NCI-H69 (cell line): ENCODE measurements at places on chromosomes 13 and 19.

DNA sequence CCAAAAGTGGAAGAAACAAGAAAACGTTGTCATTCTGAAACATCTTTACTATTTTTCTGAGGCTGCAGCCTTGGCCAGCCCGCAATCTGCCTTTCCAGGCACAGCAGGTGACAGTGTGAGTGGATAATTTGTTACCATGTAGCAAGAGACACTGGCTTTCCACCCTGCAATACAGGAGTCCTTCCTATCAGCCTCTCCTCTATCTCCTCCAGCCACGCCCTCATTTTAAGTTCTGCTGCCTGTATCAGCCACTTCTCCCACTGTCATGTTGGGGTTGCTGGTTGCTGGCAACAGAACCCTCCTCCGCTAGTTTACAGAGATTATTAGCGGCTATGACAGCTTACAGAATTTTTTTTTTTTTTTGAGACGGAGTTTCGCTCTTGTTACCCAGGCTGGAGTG, 7.7 kb upstream of the LGALS7 start:
- DNase-seq: peak; percentile 37

- peak; percentile 30 for DNase-seq
Measured at GRCh38 chr19:19399733-19400433, 5.6 kb upstream of the GATAD2A start.

DNA sequence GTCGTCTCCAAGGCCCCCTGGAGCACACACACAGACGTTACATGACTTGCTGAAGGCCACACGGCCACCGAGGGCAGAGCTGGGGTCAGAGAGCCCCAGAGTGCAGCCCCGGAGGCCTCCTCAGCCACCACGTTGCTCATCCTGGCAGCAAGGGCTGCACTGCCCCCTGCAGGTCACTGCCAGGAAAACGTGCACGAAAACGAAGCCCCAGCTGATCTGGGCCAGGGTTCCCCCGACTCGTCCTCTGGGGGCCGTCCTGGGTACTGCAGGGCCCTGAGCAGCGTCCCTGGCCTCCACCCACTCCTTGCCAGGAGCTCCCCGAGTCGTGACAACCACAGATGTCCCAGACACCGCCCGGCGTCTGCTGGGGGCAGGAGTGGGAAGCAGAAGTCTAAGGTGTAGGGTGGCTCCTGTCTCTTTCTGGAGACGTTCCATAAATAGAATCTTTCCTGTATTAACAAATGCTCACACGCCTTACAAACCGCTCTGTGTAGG, 3.4 kb downstream of the TPGS1 start:
- peak; percentile 92 for DNase-seq

DNA sequence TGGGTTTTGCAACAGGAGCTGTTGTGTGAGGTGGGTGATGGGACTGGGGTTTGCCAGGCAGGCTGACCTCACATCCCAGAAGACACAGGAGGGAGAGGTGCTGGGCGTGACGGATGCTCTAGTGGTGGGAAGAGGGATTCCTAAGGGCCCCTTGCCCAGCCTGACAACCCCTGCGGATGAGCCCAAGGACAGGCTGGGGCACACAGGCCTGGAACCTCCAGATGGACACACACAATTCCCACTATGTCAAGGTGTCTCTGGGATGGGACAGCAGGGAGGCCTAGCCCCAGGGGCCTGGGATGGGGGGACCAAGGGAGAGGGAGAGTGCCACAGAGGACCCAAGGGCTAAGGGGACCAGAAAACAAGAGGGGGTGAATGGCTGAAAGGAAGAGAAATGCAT, 191.5 kb downstream of the ZNF536 start:
- no peak for DNase-seq

- DNase-seq: no peak
Measured at GRCh38 chr13:86960876-86961275, 710.3 kb upstream of the SLITRK5 start.

GRCh38 chr19:18503337-18503970, 18.4 kb downstream of the ELL start:
- DNase-seq: no peak

GRCh38 chr13:21917086-21918015, 246.5 kb downstream of the FGF9 start:
- DNase-seq: no peak

GRCh38 chr13:72565893-72566292, 161.5 kb downstream of the MZT1 start:
- DNase-seq: peak; percentile 45

GRCh38 chr19:50759886-50760285, 10.4 kb upstream of the GPR32 start:
- no peak for DNase-seq

GRCh38 chr13:79904581-79904980, 423.6 kb downstream of the NDFIP2 start:
- no peak for DNase-seq

- DNase-seq: no peak
Measured at GRCh38 chr13:113013878-113014751, 45.1 kb downstream of the MCF2L start.

- peak; percentile 86 for DNase-seq
Measured at GRCh38 chr13:67408798-67409197, 178.7 kb upstream of the PCDH9 start.

- no peak for DNase-seq
Measured at GRCh38 chr19:46381756-46382345, 31.5 kb downstream of the CCDC8 start.

DNA sequence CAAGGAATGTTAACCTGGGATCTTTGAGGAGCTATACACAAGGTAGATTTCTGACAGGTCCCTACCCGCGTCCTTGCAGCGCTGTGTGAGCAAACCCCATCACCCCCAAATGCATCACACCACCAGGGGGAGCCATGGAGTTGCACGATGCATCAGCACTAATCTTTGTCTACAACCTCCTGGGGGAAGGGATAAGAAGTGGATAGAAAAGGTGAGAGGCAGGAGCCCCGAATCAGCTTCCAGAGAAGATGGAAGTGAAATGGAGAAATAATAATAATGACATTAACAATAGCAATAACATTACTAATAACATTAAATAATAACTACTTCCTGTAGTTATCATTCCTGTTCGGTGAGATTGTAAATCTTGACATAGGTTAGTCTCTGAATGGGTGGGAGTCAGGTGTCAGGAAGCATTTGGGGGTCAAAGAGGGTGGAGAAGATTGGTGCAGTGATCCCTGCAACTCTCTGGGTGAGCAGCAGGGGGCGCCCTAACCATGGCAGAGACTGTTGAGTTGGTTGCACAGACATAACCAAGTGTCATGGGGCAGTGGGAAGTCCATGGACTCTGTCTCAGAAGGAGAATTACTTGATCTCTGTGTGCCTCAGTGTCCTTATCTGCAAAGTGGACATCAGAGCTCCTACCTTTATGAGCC, 16.5 kb downstream of the SIGLEC7 start:
- peak; percentile 57 for DNase-seq

DNA sequence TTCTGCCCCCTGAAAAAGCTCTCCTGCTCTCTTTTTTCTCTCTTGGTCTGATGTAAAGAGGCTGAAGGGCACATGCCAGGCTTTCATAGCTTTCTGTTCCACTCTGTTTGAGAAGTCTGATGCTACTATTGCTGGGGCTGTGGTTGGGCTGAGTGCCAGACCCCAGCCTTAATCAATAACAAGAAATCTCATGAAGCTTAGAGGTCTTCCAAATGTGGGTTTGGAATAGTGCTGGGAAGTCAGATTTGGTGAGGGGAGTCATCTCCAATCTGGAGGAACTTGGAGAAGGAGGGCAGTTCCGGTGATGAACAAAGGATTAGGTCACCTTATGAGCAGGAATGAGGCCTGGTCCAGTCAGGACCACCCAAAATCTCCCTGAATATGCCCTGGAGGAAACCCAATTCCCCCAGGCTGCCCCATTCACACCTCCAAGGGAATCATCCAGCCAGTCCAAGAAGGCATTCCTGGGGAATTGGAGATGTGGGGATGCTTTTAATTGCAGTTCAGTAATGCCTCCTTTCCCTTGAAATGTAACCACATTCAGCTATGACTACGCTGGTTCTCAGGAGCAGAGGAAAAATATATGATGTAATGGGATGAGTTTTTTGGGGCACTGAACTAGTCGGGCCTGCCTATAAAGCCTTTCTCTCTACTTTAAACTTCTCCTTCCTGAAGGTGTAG, 102.0 kb downstream of the STARD13 start:
- DNase-seq: no peak

- DNase-seq: no peak
Measured at GRCh38 chr13:98541701-98542203, 35.2 kb downstream of the STK24 start.

GRCh38 chr19:18660051-18660910, 23.2 kb upstream of the CRTC1 start:
- DNase-seq: no peak

DNA sequence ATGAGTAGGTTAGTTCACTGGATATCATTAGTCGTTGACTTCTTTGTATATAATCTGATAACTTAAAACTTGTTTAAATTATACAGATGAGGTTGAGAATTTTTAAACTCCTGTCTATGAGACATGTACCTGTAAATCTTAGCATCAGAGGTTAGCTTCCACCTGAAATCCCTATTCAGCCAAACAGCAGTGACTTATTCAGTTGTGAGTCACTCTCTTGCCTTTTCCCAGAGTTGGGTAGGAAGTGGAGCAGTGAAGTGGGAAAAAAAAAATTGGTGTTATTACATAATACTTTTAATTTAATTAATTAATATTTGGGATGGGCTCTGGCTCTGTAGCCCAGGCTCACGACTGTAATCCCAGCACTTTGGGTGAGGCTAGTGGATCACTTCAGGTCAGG, 32.9 kb downstream of the ZNF701 start:
- DNase-seq: no peak

- peak; percentile 27 for DNase-seq
Measured at GRCh38 chr13:40060296-40061007, 405.0 kb downstream of the COG6 start.

GRCh38 chr13:96172066-96172465, 82.2 kb downstream of the HS6ST3 start:
- DNase-seq: no peak

DNA sequence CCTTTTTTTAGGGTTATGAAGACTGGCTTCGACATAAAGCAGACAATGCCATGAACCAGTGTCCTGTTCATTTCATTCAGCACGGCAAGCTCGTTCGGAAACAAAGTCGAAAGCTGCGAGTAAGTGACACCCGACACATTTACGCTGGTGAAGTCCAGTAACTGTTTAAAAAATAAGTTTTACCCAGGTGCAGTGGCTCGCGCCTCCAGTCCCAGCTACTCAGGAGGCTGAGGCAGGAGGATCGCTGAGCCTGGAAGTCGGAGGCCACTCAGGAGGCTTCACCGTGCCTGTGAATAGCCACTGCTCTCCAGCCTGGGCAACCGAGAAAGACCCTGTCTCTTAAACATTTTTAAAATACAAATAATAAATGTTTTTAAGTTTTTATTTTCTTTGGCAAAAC, 120.8 kb downstream of the ATP11A start:
- DNase-seq: no peak

- no peak for DNase-seq
Measured at GRCh38 chr19:31257426-31258130, 91.7 kb downstream of the TSHZ3 start.

DNA sequence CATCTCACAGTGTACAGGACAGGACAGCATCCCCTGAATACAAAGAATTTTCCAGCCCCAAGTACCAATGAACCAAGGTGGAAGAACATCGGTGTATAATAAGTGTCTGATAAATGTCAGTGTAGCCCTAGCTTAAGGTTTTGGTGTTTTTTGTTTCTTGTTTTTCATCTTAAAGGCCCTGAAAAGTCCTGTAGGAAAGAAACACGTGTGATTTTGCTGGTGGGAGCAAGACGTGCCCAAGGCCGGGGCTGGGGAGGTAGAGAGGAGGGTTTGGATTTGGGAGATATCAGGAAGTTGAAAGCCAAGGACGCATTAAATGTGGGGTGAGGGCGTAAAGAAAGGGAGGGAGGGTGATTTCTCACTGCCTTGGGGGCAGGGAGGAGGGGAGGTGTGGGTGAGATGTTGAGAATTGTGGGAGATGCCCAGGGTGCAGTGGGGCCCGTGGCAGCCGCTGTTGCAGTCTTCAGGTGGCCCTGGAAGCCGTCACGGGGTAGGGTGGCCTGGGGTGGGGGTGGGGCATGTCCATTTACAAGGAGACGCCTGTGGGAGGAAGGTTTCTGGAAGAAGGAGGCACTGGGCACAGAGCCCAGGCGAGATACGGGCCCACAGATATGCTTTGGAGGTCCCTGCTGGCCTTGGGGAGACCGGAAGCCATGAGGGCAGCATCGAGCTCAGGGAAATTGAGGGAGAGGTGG, 6.7 kb downstream of the CAMSAP3 start:
- DNase-seq: no peak

- no peak for DNase-seq
Measured at GRCh38 chr13:73092829-73093228, 34.0 kb downstream of the KLF5 start.

- peak; percentile 58 for DNase-seq
Measured at GRCh38 chr13:73985783-73986182, 148.4 kb downstream of the KLF12 start.

GRCh38 chr13:59356607-59357006, 807.1 kb downstream of the DIAPH3 start:
- DNase-seq: peak; percentile 80

DNA sequence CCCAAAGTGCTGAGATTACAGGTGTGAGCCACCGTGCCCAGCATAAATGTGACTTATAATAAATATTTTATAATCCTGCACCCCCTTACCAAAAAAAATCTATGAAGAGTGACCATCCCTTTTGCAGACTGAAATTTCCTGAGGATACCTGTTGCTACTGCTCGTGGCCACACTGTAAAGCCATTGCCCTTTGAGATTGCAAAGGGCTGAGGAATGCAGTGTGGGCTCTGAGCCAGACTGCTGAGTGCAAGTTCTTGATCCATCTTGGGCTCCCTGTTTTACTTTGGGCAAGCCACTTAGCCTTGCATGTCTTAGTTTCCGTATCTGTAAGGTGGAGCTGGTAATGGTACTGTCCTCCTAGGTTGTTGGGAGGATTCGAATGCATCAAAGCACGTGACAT, 23.4 kb downstream of the SIPA1L3 start:
- no peak for DNase-seq

- no peak for DNase-seq
Measured at GRCh38 chr19:16266586-16266942, 58.1 kb upstream of the KLF2 start.

- DNase-seq: peak; percentile 0
Measured at GRCh38 chr13:26048741-26049140, 3.1 kb downstream of the SHISA2 start.

GRCh38 chr13:36715841-36716240, 42.0 kb downstream of the SERTM1 start:
- DNase-seq: no peak

- DNase-seq: no peak
Measured at GRCh38 chr19:31553846-31554215, 204.6 kb upstream of the TSHZ3 start.
